Stimulated activated CD8-positive, alpha-beta memory T cell treated with anti-CD3 and anti-CD28 coated beads, Interleukin-2, amount 100 ng/mL, for 48 hours (primary cell): ENCODE measurements at places on chromosomes 16 and 17.

- no peak for DNase-seq
Observed at GRCh38 chr17:5000237-5000639, 2.5 kb downstream of the KIF1C start.

DNA sequence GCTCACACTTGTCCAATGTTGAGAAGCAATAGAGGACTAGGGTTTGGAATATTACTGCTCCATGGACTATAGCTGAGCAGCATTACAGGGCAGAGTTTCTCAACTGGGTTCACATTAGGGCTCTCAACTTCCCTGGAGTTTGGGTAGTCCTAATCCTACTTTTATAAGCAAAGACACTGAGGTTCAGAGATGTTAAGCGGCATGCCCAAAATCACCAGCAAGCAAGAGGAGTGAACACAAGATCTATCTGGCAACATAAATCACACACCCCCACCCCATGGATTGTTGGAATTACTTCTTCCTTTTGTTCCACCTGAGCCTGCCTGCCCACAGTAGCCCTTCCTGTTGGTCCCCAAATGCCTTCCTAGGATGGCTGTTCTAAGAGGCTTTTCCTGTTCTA lies 5.2 kb downstream of the TSNAXIP1 start:
- no peak for DNase-seq

DNA sequence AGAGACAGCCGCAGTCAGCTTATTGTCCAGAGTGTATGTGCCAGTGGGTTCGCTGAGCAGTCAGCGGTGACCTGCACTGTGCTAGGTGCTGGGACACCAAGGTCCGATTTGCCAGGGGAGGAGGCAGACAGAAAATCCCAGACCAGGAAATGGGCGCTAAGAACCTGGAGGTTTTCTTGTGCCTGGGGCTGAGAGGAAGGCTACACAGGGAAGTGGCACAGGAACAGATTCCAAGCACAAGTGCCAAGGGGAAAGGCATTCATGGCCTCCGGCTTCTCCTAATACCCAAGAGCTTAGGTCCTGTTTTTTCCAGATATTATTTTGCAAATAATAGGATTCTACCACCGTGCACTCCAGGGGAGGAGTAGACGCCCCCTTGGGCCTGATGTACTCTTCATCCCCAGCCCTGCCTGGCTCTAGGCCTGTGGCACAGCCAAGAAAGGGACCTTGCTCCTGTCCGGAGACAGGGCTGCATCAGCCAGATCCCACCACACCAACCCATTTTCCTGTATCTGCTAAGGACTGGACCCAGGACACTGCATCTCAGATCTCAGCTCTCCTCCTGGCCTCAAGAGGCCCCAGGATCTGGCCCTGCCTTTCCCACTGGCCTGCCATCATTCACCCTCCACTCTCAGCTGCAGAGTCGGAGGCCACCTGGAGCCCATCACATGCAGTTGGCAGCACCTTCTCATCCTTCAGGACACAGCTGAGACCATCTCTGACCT lies 187.2 kb downstream of the NTN1 start:
- DNase-seq: no peak

- no peak for DNase-seq
Observed at GRCh38 chr17:76234354-76234679, 6.0 kb downstream of the RNF157 start.

GRCh38 chr17:27747462-27748359 lies 52.6 kb downstream of the NOS2 start:
- DNase-seq: no peak

DNA sequence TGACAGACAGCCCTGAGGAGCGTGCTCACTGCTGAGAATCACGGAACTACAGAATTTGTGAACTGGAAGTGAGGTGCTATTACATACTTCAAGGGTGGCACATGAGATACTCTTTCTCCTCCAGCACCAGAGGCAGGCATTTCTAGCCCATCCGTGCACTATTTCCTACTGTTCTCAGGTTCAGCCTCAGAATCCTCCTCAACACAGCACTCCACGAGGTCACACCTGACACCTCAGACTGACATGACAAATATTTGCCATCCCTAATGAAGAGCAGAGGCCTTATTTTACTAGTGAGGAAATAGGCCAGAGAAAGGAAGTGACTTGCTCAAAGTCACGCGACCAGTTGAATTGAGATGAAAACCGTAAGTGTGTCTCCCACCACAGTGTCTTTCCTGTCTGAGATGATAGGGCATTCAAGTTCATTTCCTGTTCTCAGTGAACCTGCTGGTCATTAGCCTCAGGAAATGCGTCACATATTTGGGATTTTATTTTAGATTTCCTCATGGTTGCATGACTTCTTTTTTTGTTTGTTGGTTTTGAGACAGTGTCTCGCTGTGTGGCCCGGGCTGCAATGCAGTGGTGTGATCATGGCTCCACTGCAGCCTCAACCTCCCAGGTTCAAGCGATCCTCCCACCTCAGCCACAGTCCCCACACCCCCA lies 23.6 kb downstream of the SEZ6 start:
- peak; percentile 17 for DNase-seq

GRCh38 chr17:76529224-76530094 lies 8.1 kb downstream of the CYGB start:
- DNase-seq: no peak

DNA sequence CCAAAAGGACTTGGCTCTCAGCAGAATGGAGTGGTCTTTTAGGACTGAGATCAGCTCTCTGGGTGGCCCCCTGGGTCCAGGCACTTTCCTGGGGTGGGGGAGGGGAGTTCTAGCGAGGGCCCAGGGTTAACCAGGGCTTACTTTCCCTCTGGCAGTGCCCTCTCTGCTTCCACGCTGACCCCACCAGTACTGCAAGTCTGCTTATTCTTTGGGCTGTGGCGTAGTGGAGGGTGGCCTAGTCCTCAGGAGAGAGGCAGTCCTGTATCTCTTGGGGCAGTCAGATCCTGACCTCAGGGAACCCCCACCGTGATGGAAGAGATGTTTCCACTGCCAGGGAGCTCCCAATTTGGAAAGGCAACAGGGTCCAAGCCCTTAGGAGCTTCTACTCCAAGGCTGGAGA lies 79.4 kb downstream of the CCDC182 start:
- no peak for DNase-seq

DNA sequence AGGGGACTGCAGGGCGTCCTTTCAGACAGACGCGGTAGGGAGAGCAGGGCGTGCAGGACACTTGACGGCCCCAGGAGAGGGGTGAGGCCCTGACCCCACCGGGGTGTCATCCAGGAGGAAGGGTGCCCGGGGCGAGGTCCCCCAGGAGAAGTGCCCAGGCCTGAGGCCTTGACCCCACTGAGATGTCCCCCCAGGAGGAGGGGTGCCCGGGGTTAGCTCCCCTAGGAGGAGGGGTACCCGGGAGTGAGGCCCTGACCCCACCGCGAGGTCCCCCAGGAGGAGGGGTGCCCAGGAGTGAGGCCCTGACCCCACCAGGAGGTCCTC lies 27.2 kb upstream of the METRNL start:
- DNase-seq: no peak

DNA sequence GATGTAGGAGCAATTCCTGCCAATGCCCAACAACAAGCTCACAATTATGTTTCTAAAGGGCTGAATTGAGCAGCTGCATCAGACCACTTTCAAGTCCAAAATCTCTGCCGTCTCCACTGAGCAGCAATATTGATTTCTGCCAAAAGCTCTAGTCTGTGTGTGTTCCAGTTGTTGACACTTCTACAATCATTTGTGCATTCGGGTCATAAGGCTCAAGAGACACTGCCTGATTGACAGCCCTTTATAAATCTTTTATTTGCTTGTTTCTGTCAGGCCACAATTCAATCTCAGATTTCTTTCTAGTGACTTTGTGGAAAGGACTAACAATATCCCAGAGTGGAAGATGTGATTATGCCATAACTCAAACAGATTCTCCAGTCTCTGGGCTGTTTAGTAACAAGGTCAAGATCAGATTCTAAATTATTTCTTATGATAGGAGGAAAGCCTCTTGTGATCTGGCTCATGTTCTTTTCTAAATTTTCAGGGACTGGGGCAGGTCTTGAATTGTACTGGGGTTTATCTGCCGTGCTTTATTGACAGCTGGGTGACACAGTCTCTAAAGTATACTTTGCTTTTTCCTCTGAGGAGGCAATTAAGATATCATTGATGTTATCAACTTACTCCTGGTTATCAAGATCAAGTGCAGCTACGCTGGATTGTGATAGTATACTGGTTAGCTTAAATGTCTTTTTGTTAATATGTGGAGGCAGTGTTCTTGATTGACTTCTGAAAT lies 377.1 kb downstream of the CNTNAP4 start:
- DNase-seq: no peak

DNA sequence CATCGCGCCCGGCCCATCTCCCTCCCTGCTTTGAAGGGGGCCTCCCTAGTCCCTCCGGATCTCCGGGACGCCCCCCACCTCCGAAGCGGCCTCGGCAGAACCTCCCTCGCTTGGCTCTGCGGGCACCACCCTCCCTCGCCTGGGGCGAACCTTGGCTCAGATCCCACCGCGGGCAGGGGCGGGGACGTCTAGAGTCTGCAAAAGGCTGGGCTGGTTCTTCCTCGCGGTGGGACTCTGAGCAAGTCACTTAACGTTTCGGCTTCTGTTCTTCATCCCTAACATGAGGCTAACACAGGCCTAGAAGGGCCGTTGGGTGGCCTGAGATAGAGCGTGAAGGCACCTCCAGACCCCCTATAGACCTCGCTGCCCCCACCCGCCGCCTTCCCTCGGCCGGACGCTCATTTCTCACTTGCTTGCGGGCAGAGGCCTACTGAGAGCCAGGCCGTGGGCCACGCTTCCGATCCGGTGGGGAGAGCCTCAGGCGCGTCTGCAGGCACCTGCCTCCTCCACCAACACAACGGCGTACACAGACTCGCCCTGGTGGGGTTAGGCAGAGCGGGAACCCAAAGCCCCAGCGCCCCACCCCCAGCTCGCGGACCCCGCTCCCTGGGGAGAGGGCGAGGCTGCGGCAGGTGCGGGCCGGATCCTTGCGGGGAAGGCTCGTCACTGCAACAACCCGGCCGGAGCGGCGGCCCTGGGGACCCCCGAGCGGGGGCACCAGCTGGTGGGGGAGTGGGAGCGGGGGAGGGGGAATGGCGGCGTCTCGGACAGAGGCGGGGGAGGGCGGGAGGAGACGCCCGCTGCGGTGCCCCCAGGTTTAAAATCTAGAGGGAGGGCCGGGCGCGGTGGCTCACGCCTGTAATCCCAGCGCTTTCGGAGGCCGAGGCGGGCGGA lies 5.4 kb downstream of the MYO1C start:
- peak; percentile 65 for DNase-seq

GRCh38 chr16:19066988-19067348 lies 446 bp upstream of the COQ7 start:
- DNase-seq: no peak

DNA sequence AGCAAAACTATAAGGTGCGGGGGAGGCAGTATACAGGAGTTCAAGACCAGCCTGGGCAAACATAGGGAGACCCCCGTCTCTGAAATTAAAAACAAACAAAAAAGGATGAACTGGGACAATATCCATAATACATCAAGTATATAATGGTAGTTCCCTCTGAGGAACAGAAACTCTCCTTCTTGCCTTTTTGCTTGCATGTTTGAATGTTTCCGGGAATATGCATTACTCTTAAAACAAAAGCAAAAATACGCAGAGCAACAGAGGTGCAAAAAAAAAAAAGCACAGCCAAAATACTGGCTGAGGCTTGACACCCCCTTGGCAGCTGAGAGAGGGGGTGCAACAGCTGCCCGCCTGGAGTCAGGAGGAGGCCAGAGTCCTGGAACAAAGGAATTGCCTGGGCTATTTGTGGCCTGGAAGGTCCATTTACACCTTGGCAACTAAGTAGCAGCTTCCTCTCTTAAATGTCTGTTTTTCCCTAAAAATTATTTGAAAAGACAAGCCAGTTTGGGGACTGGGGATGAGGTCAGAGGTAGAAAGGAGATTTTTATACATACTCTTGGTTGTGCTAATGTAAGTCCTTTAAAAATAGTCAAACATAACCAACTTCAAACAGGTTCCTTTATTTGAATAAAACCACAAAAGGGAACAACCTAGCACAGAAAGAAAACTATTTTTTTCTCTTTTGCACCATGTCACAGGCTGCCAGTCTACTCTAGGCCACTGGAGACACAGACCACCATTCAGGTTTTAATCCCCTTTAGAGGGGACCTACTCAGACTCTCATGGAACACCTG lies 19.5 kb downstream of the USP7 start:
- DNase-seq: no peak

DNA sequence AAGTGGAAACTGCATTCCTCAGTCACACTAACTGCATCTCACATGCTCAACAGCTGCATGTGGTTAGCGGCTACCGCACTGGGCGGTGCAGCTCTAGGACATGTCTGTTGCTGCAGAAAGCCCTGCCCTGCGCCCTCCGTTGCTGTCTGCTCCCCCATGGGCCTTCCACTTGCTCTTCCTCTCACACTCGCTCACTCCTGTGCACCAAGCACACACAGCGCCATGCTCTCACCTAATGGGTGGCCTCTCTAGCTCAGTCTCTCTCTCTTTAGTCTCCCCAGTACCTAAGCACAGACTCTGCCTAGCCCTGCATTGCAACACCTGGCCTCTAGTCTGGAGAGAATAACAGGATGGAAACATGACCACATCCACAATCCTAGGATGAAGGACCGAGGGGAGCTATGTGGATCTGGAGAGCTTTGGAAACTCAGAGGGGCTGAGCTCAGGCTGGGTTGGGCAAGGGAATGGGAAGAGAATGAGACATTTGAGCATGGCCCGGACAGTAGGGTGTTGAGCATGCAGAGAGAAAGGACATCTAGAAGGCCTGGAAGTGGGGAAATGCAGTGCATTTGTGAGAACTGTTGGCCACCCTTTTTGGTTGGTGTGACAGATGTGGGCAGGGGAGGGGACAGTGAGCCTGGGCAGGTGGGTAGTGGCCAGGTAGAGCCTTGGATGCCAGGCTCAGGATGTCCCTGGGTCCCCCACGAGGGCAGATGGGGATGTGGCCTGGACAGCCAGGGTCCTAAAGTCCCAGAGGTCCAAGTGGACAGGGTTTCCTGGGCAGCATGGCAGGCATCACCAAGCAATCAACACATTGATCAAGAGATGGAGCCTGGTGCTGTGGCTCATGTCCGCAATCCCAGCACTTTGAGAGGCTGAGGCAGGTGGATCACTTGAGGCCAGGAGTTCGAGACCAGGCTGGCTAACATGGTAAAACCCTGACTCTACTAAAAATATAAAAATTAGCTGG lies 16.1 kb downstream of the SGCA start:
- no peak for DNase-seq

DNA sequence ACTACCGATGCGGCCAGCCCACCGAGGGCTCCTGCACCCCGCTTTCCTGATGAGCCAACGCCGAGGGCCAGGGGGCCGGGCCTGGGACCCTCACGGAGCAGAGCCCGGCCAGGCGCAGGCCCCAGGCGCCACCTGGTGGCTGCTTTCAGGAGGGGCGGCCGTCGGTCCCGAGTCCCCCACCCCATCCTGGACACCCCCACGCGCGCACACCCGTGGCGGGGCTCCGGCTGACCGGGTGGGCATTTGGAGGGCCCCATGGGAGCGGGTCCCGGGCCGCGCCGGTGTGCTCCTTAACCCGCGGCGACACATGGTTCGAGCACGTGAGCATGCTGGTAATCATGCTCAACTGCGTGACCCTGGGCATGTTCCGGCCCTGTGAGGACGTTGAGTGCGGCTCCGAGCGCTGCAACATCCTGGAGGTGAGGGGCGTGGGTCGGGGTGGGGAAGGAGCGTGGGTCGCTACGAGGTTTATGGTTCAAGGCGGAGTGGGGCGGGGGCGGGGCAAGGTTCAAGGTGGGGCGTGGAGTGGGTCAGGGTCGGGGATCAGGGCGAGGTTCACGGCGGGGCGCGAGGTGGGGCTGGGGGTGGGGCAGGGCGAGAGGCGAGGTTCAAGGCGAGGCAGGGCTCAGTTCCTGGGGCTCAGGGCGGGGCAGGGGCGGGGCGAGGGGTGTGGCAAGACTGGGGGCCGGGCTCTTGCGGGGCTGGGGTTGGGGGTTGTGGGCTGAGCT lies 30.2 kb downstream of the TPSG1 start:
- DNase-seq: peak; percentile 13
